ENCODE measurements at places on chromosomes 2 and 18.

DNA sequence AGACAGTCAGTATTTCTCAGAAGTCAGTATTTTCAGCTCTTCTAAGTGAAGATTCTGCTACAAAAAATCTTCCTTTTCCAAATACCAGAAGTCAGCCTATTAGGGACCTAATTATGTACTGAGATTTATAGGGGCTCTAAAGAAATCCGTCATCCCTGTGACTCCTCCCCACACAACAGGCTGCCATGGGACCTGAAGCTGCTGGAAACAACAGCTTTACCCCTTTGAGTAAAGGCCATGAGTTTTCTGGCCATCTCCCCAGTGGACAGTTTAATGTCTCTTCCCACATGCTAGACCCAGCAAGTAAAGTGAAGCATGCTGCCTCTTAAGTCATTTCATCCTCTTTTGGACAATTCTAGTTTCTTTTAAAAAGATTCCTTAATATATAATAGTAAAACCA is 255.7 kb upstream of the ACVR2A start:
- no peak for DNase-seq

GRCh38 chr2:125643585-125643984 is 1012.4 kb upstream of the GYPC start:
- no peak for DNase-seq

DNA sequence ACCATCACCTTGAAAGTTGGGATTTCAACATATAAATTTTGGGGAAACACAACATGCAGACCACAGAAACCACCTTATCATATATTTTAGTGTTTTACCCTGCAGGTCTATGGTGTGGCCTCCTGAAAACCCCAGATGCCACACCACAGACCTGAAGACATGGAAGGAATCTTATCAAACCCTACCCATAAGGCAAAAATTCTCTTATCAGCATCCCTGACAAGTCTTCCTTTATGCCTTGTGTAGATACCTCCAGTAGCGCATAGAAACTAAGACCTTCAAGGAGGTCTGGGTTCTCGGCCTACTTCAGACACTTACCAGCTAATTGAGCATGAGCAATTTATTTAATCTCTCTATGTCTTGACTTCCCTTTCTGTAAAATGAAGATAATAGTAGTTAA is 59.1 kb upstream of the SLC14A2 start:
- DNase-seq: no peak

GRCh38 chr2:189312643-189313042 is 128.6 kb upstream of the WDR75 start:
- DNase-seq: no peak

DNA sequence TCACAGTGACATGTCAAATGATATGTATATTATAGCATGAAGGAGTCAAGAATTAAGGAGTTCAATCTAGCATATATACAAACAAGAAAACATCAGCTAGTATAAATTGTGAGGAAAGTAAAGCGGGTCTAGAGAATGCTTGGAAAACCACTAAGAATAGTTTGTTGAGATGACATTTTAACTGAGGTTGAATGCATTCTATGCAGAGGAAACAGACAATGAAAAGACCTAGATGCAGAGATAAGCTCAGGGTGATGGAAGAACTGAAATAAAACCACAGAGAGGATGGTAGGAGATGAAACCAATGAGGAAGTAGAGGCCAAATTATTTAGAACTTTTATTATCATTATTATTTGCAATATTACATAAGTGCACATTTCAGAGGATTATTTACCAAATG is 803.6 kb upstream of the FANCL start:
- no peak for DNase-seq
